AG10803 (cell line): ENCODE measurements at places on chromosomes 7 and 10.

DNA sequence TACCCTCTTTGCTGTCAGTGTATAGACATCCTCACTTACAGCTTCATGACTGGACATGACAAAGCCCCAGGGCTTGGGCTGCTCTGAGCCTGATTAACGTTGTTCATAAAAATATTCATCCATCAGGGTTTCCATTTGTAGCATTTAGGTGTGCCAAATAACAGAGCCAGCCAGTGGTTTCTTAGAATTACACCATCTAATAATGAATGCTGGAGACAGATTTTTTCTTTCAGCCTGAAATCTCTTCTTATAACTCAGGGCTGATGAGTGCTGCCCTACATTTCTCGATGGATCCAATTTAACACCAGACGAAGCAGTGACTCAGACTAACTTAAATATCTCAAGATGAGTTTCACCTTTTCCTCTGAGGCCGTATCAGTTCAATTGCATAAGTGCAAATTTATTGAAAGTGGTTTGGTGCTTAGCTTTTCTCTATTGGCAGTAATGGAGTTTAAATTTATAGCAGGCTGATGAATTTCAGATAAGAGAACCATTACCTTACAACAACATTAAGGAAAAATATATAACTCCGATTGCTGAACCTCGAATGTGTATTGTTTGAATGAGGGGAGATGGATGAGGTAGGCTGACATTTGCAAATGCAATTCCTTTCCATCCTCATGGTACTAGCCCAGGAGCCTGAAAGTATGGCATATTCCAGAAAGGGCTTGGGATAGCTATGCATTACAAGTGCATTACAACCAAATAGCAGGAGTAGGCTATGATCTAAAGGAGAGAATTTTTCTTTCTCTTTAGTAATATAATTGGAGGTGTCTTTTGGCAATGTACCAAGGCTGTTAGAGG lies 900.6 kb downstream of the KCNMA1 start:
- peak; percentile 18 for DNase-seq

- DNase-seq = no peak
Measured at GRCh38 chr10:118028619-118029018, 18.1 kb downstream of the RAB11FIP2 start.

- peak; percentile 98 for DNase-seq
Measured at GRCh38 chr10:75662715-75663114, 231.3 kb downstream of the LRMDA start.

DNA sequence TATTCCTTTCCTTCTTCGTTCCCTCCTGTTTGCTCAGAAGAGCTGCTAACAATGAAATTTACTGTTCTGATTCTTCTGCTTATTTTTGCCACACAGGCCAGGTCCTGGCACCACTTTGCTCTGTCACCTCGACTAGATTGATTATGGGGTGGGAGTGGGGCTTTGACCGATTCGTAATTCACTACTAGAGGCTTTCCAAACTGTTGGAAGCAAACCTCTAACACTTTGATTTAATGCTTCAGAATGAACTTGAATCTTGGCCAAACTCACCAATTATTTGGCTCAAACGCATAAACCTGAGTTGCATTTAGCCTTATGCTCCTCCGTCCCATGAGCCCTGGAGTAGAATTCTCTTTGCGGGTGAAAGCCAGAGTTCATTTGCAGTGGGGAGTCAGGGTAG lies 476.2 kb upstream of the FZD8 start:
- no peak for DNase-seq

DNA sequence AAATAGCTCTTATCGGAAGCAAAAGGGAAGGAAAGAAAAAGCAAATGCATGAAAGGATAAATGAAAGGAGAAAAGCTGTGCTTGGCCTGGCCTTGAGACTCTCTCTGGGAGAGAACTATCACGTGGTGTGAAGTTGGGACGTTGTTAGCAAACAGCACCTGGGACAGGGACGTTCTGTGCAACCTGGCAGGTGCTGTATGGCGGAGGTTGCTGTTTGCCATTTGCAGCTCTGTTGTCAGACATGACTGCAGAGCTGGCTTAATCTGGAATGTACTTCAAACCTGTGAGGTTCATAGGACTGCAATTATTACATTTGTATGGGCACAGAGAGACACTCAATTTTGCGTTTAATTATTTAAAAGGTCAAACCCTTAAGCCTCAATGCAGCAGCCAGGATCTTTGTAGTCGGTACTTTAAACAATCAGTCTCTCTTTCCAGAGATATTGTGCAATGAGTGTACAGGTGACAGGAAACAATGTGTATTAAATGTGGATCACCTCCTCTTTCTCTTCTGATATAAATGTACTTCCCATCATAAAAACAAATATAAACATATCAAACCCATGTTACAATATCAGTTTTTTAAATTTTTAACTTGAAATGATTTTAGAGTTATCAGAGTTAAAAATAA lies 800.5 kb upstream of the KCND2 start:
- no peak for DNase-seq

DNA sequence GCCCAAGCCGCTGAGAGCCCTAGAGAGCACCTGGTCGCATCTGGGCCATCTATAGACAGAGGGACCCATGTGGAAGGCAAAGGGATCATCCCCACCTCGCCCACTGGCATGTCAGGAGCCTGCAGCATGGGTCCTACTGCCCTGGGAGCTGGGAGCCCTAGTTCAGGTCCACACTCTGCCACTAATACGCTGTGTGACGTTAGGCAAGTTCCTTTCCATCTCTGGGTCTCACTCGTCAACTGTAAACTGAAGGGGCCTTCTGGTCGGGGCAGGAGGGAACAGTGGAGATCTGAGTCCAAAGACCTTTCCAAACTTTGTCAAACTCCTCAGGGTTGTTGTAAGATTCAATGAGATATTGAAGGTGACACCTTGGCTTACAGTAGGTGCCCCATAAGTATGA lies 23.4 kb downstream of the UNC5B start:
- DNase-seq = no peak

GRCh38 chr7:12583922-12584321 lies 13.4 kb downstream of the SCIN start:
- DNase-seq = no peak

GRCh38 chr10:68176797-68177196 lies 55.1 kb downstream of the ATOH7 start:
- no peak for DNase-seq

DNA sequence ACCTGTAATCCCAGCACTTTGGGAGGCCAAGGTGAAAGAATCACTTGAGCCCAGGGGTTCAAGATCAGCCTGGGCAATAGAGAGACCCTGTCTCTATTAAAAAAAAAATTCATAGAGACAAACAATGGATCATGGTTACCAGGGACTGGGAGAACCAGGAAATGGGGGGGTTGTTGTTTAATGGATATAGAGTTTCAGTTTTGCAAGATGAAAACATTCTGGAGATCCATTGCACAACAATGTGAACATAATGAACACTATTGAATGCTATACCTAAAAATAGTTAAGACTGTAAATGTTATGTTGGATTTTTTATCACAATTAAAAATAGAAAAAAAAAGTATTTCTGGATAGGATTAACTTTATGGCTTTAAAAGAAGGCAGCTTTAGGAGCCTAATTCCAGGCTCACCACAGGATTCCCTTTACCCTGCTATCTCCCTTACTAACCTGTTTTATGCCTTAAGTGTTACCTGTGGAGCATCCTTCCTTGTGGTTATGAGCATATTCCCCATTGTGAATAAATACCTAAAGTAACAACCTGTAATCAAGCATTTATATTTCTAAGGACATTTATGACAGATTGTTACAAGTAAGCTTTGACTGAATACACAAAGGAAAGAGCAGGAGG lies 45.1 kb upstream of the SGCE start:
- DNase-seq = peak; percentile 24

GRCh38 chr10:129742742-129743550 lies 221.1 kb downstream of the EBF3 start:
- DNase-seq = no peak

DNA sequence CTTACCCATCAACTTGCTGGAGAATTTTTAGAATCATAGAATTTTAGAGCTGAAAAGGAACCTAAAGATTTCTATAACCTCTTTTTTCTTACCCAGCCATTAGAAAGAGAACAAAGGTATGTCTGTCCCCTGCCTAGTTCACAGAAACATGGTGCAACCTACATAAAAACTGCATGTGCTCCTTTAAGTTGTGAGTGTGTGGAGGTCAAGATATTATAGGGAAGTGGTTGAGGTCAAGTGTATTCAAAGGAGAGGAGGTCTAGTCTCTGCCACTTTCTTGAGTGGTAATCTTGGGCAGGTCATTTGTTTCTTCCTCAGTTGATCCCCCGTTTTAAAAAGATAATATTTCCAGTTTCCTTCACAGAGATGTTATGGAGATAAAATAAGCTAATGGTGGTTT lies 6.4 kb downstream of the UBTD1 start:
- DNase-seq = no peak

GRCh38 chr7:28169230-28169629 lies 11.4 kb downstream of the JAZF1 start:
- DNase-seq = peak; percentile 50

- DNase-seq = no peak
Measured at GRCh38 chr7:155381852-155382801, 75.8 kb upstream of the EN2 start.

DNA sequence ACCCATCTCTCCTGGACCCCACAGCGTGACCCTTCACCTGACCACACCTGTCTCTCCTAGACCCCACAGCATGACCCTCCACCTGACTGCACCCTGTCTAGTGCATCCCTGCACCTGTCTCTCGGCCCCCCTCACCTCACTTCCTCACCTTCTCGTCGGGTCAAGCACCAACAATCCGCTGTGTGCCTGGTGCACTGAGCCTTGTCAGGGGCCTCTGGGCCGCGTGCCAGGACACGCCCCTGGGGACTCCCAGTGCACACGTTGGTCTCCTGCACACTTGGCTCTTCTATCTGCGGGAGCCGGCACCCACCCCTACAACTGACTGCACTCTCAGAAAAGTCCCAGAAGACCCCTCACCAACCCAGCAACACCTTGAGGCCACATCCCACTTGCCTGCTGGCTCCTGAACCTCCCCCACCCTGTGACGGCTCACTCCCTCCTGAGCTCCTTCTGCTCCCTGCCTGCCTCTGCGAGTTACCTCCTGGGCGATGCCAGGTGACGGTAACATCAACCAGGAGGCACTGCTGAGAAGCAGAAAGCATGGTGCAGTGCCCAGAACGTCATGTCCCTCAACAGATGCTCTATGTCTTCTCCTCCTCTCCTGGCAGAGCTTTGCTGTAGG lies 147.6 kb downstream of the DIP2C start:
- DNase-seq = no peak

GRCh38 chr7:55073976-55074528 lies 55.2 kb downstream of the EGFR start:
- peak; percentile 82 for DNase-seq

DNA sequence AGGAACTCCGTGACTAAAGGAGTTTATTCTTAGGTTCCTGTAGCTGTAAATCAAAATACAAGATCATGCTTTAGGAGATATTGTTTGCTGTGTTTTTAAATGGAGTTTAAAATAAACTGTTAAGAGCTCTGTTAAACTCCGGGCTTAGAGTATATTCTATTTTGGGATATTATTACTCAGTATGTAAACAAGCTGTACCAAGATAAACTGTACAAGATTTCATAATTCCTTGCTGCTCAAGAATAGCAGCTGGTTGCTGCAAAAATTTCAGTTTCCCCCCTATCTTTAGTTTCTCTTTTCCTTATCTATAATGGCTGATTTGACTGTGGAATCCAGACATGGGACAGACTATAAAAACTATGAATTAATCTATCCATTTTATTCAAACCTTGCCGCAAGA lies 215.7 kb downstream of the HTR7 start:
- DNase-seq = no peak

DNA sequence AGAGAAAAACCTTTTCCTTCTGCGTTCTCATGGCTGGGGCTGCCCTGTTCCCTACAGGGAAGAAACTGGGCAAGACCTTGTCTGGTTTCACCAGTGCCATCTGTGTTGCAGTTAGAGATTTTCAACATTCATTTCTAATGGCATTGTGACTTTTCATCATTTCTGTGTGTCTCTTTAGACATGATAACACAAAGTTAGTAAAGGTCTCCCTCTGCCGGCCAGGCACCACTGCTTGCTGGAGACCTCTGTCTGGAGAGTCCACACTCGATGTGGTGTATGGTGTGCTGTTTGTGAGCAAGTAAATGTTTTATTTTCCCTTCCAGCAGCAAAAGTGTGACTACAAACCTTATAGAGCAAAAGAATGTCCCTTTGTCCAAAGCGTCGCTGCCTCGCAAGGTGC lies 213.5 kb downstream of the PAXIP1 start:
- DNase-seq = no peak

GRCh38 chr7:21579341-21580072 lies 36.7 kb downstream of the DNAH11 start:
- no peak for DNase-seq

- DNase-seq = no peak
Measured at GRCh38 chr10:102421757-102422512, 1.3 kb downstream of the FBXL15 start.

DNA sequence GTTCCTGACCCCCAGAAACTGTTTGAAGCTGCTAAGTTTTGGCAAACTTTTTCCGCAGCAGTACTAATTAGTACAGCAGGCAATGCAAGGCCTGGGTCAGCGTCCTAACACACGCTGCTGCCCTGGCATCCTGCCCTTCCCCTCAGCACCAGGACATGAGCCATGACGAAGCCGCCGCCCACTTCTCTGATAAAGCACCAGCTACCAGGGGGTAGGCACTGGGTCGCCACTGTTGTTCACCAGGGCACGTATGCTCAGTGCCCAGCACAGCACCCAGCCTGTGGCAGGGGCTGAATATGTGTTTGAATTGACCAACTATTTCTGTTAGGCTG lies 59.5 kb downstream of the CHST15 start:
- no peak for DNase-seq

- DNase-seq = peak; percentile 25
Measured at GRCh38 chr10:50550291-50550839, 73.4 kb downstream of the SGMS1 start.

DNA sequence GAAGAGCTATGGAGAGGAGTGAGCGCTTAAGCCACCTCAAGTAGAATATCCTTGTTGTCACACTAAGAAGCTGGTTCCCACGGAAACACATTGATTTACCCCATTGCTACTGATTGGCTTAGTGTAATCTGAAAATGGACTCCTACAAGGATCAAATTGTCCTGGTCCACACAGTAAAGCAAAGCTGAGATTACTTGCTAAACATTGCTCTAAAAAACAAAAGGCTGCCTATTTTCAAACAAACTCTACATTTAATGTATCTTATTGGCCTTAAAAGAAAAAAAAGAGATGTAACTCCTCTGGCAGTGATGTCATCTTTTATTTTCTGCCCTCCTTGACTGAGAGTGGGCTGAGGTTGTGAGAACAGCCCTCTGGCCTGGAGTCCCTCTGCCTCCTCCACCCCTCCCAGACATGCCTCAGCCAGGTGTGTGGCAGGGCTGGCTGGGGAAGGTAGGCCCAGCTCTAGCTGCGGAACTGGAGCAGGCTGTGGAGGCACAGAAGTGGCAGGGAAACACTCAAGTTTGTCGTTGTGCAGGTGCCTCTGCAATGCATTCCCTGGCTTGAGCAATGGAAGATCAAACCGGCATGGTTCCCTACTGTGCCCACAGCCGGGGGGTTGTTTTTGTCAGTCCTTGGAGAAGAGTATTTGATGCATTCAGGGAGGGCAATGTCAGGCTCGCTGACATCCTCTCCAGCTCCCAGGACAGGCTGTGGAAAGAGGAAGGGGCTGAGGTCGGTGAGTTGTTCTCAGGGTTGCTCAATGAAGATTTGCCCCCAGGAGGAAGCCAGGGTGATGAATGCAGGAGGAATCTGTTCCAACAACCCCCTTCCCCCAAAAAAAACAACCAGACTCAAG lies 9.1 kb downstream of the KLF6 start:
- DNase-seq = peak; percentile 29

GRCh38 chr7:152476551-152476950 lies 40.7 kb upstream of the KMT2C start:
- no peak for DNase-seq

- no peak for DNase-seq
Measured at GRCh38 chr7:106777674-106778299, 87.3 kb upstream of the PIK3CG start.
